Spleen (tissue), 13 donors: ENCODE measurements at places on chromosomes 3 and 15.

GRCh38 chr3:130299531-130299930 lies 45.9 kb upstream of the COL6A5 start:
- DNase-seq = no peak
- H3K4me1 ChIP-seq = no peaks in the 10 kb centered on the region
- no peaks in the 10 kb centered on the region for H3K27me3 ChIP-seq
- H3K27ac ChIP-seq = no peak overlapping the region
- H3K36me3 ChIP-seq = no peaks in the 10 kb centered on the region

DNA sequence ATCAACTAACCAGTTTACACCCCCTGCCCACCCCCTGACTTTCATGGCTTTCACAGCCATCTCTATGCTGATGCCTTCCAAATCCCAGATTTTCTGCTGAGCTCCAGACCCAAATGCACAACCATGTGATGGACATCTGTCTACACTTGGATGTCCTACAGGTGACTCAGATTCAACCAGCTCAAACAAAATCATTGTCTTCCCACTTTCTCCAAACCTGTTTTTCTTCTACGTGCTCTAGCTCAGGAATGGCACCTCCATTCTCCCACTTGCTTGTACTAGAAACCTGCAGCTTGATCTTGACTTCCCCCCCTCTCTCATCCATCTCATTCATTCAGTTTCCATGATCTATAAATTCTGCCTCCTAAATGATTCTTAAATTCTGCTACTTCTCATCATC lies 34.1 kb upstream of the RARRES1 start:
- H3K4me1 ChIP-seq = no peaks in the 10 kb centered on the region
- H3K4me3 ChIP-seq = no peak overlapping the region
- no peaks in the 10 kb centered on the region for H3K27me3 ChIP-seq
- no peaks in the 10 kb centered on the region for H3K36me3 ChIP-seq

GRCh38 chr3:45848392-45848791 lies 6.5 kb upstream of the LZTFL1 start:
- no peak overlapping the region for H3K27ac ChIP-seq
- H3K4me3 ChIP-seq = no peak overlapping the region
- H3K36me3 ChIP-seq = no peaks in the 10 kb centered on the region
- H3K27me3 ChIP-seq = no peaks in the 10 kb centered on the region
- H3K4me1 ChIP-seq = no peaks in the 10 kb centered on the region

DNA sequence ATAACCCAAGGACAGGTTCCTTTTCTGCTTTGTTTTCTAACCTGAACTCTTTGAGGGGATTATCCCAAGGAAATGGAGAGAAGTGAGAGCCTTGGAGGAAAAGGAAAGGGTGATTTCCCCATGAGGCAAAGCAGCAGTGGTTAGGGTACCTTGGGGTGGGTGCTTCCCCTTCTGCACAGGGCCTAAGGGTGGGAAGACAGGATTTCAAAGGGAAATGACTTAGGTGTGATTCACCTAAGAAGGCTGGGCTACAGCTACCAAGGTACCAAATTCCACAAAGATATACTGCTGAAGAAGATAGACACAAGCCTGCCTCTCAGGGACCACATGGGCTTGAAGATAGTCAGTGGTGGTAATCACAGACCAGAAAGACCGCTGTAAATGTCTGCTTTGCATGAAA lies 325.3 kb upstream of the DPH6 start:
- H3K27ac ChIP-seq = no peak overlapping the region
- no peaks in the 10 kb centered on the region for H3K27me3 ChIP-seq
- DNase-seq = no peak

- peak overlapping the region; percentile 59 for H3K27ac ChIP-seq
- no peak overlapping the region for H3K4me3 ChIP-seq
- H3K4me1 ChIP-seq = peaks cover 47% of the 10 kb centered on the region
- no peaks in the 10 kb centered on the region for H3K36me3 ChIP-seq
Observed at GRCh38 chr3:172177046-172177445, 137.7 kb downstream of the FNDC3B start.
